ENCODE measurements at places on chromosomes 2 and 18. TPM values are rescaled to one million over a fixed set of nuclear protein-coding genes. Genes with fewer than 3 reads are reported as not detected.

Gene FAM110C
- total RNA-seq: 5.0 TPM

DNA sequence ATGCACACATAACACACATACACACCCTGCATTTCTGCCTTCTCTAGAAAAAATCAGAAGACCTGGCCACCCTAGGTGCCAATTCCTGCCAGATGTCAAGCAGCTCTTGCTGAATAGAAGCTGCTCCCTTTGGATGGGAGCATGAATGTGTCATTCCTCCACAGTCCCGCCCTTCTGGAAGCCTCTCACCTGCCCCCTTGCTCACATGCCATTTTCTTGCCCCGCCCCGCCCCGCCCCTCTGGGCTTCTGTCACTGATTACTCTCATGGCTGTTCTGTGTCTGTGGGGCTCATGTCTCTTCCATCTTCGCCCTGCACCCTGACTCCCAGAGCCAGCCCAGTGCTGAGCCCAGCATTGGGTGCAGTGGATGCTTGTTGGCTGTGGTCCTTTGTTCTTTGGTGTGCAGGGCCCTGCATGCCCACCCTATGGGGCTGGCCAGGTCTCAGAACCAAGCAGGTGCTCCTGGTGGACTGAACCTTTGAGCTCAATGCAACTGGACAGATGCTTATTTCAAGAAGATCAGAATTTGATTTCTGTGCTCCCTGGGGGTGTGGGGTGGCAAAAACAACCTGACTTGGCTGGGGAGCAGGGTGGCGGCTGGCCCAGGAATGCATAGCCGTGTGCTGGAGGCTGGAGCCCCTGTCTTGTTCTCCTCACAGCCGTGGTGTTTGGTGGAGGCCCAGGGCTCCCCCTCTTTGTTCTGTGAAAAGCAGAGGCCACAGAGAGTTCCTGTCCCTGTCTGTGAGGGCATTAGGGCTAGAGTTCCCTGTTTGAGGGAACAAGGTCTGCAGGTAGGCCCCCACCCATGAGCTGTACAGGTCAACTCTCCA, 140.6 kb upstream of the GLI2 start:
- no peak for DNase-seq

GRCh38 chr2:46290078-46290477, 7.1 kb upstream of the EPAS1 start:
- DNase-seq: no peak

- DNase-seq: no peak
Measured at GRCh38 chr18:68847219-68847837, 49.4 kb downstream of the CCDC102B start.

DNA sequence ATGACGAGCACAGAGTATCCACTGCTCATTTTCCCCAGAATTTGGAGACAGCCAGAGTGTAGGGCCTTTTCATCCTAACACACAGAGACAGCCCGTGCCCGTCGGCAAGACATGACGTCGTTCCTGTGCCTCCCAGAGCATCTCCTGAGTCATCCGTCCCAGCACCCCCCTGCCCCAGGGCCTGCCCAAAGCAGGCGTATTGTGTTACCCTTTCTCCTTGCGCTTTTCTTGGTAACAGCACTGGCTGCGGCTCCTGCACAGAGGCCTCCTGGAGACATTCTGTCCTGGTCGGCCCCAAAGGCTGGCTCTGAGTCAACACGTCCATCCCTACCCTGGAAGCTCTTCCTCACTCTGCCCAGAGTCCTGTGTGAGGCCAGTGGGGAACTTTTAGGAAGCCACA, 217.1 kb downstream of the KLHL29 start:
- DNase-seq: no peak

DNA sequence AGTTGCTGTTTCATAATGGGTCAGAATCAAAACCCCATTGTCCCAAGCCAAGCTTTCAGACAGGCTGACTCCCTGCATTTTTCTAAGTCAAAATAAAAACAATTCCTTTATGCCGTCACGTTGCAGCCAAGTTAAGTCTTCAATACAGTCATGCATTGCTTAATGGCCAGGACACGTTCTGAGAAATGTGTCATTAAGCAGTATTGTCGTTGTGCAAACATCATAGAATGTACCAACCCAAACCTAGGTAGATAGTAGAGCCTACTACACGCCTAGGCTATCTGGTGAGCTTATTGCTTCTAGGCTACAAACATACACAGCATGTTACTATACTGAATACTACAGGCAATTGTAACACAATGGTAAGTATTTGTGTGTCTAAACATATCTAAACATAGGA, 160.4 kb upstream of the FOSL2 start:
- no peak for DNase-seq

- no peak for DNase-seq
Measured at GRCh38 chr18:74500372-74500771, 4.2 kb downstream of the CNDP2 start.

GRCh38 chr2:40270372-40270771, 181.5 kb downstream of the SLC8A1 start:
- no peak for DNase-seq

DNA sequence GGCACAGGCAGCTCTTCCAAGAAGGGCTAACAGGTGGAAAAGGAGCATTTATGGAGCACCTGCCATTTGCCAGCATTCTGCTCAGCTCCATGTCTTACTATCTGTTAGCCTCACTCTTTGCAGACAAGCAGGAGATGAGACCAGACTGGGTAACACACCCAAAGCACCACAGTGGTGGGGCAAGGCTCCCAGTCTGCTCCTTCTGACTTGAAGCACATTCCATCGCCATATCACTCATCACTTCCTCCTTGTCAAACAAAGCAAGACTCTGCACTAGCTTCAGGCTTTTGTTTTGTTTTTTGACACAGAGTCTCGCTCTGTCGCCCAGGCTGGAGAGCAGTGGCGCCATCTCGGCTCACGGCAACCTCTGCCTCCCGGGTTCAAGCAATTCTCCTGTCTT, 182.8 kb downstream of the MGAT5 start:
- no peak for DNase-seq

Gene C18orf54
- total RNA-seq: 1.1 TPM

Gene DSG4
- not detected for total RNA-seq

Gene VIL1
- 3.6 TPM for total RNA-seq

Gene LRATD1
- 4.1 TPM for total RNA-seq

GRCh38 chr2:26058390-26058789, 24.5 kb downstream of the RAB10 start:
- no peak for DNase-seq

DNA sequence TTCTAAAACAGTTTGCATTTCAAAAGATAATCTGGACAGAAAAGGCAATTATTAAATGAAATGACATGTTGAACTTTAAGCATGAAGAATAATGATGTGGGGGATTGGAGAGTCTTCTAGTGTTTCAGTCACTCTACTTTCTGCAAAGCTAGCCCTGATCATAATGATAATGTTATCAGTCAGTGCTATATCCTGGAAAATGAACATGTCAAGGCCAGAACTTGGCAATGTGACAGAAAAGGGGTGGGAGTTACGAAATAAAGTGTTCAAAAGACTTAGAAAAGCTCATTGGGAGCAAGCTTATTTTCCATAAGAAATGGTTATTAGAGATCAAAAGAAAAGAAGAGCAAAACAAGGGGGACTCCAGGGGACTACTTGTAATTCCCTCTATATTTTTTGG, 288.5 kb upstream of the SLC8A1 start:
- DNase-seq: no peak

DNA sequence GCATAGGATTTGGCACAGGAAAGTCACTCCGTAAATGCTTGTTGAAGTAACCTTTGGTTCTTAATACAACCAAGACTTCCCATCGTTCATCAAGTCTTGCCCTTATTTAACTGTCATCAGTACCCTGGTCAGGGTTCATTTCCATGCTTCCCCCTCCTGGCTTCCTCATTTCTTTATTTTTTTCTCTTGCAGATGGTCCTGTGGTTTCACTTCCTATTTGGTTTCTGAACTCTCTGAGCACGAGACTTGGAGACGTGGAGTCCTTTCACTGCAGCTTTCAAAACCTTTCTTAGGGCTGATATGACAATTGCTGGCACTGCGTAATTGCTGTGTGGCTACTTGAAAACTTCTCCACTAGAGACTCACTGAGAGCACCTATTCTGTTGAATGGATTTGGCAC, 59.9 kb upstream of the PID1 start:
- DNase-seq: no peak

DNA sequence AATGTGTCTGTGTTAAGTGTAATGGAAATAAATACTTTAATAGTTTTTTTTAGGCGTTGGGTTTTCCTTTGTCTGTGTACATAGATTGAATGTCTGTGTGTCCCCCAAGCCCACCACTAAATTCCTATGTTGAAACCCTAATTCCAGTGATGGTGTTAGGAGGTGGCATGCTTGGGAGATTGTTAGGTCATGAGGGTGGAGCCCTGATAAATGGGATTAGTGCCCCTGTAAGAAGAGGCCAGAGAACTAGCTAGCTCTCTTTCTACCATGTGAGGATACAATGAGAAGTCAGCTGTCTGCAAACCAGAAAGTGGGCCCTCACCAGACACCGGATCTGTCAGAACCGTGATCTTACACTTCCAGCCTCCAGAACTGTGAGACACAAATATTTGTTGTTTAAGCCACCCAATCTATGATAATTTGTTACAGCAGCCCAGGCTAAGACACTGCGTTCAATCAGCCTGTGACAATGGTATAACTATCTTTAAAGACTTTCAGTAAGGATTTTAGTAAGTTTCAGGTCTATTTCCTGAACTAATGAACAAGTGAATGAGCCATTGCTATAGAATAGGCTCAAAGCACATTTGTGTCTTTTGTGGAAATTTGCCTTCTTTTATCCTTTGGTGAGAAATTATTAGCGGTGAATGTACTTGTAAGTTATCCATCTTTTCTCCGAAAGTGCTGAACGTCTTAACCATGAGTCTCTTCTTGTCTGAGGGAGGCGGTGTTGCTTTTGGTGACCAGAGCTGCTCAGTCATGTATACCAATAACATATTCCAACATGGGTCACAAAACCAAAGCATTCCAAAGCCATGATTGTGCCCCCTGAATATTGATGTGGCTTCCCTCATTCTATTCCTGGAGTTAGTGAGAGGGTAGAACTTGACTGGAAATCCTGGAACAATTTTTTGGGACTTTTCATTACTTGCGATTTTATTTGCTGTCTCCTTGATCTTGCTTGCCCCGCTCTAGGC, 29.6 kb upstream of the IL1R1 start:
- no peak for DNase-seq

Gene OBSL1
- total RNA-seq: 88.7 TPM

- no peak for DNase-seq
Measured at GRCh38 chr2:3965953-3966352, 262.6 kb downstream of the DCDC2C start.

Gene BCL11A
- total RNA-seq: 0.41 TPM

Gene CNDP1
- not detected for total RNA-seq

DNA sequence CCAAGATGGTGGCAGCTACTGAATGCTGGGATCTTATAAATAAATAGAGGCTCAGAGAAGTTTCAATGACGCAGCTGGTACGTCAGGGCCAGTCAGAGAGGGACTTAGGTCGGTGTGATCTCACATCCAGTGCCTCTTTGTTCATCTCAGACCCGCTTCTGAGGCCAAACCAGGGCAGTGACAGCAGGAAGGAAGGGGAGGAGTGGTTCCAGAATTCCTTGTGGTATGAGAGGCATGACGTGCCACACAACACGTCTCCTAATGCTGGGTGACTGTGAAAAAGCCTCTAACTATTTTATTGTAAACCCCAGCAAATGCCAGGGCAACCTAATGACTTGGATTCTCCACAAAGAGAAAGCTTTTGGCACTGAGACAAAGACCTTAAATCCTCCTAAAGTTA, 423.3 kb downstream of the LPIN1 start:
- peak; percentile 29 for DNase-seq

- DNase-seq: no peak
Measured at GRCh38 chr2:231278868-231279267, 80.4 kb downstream of the ARMC9 start.

Gene DSC2
- total RNA-seq: 4.3 TPM

DNA sequence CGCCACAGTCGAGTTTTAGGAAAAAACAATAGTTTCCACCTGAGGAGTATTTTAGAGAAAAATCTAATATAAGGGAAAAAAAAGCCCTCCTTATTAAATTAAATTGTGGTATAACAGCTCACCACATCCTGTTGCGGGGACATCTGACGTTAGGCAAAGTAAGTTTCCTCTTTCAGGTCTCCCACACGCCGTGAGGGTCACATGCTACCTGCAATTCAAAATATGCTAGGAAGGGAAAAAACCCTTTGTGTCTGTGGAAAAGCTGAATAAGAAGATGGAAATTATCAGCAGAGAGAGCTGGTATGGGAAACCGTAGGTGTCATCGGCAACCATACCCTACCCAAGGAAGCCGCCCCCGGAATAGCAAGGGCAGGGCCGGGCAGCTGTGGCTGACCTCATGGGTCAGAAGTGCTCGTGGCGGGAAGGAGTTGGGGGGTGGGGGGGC, 128.0 kb downstream of the NFATC1 start:
- no peak for DNase-seq

DNA sequence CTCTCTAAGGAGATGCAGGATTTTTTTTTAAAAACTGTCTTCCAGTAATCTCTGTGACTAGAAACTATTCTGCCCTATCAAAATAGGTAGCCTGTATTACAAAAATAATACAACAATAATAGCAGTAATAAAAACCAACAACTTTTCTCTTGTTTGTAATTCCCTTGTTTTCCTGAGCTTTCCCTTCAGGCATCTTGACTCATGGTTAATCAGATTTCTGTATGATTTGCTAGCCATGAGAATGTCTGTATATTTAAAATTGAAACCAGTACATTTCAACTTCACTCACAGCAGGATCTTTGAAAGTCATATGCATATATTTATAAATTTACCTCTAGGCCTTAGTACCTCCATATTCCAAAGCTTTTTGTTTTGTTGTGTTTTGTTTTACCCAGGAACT, 38.2 kb downstream of the SLC4A10 start:
- no peak for DNase-seq

DNA sequence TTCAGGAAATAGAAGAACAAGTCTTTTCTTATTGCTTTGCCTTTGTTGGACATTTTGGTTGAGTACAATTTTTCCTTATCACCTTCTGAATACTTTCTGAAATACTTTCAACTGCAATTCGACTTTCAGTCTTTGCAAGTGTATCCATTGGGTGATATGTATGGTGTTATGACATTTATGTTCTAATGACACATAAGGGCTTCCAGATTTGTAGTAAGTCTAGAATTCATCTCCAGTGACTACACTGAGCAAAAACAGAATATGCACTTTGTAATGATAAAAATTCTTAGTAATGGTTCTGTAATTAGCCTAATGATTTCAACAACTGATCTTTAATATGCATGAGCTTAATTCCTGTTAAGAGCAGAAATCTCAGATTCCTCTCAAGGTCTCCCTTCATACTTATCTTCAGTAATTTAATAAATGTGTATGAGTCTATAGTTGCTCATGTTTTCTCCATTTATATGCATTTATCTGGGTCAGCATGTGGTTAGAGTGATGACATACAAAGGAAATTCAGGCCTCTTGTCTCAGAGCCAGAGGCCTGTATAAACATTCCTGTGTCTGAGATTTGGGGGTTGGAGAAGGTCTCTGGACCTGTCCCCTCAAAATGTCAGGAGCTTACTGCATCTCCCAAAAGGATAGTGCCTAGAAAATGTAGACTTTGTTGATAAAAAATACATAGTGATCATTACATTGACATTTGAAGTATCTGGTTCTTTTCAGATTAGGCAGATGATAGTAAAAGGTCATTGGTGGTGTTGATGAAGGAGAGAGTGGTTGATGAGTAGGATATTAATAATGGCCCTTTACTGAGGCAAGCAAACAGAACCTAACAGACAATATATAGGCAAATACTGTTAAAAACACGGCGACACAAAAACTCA, 114.9 kb downstream of the QPCT start:
- DNase-seq: no peak

All from thoracic aorta (tissue), 2 donors.